ENCODE measurements at places on chromosomes 6 and 20. TPM values are rescaled to one million over a fixed set of nuclear protein-coding genes. Genes with fewer than 3 reads are reported as not detected.
A peak's percentile ranks its signal among the peaks of the same experiment; 100 is the strongest.

DNA sequence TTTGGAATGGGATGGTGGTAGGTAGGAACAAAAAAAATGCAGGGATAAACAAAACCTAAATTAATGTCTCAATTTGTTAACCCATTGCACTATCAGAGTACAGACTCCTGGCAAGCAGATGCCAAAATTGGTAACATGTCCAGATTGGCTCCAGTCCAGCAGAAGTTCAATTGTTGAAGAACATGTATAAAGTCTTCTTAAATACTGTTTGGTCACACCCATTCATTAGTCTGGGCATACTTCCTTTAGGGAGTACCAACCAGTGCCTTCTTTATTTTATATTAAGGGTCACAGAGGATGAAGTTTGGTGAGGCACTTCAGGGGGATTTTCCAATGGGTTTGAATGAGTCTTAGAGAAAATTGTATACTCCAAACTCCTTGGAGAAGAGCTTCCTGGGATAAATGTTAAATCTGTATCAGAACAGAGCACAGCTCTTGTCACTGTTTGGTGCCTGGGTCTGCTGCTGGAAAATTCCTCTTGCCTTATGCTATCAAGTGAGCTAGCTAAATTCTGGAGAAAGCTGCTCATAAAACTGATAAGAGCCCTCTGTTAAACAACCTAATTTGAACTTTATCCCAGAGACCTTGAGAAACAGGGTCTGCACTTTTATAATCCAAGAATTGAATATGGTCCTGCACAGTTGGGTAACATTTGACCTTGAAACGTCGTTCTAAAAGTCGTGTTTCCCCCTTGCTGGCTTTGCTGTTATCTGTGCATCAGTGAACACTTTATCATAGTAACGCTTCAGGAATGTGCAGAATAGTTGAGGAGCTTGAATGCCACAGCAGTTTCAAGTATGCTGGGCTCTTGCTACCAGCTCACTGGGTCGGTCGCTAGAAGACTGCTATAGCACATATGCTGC, 334.1 kb upstream of the CITED2 start:
- no peaks in the 10 kb centered on the region for H3K4me1 ChIP-seq
- H3K36me3 ChIP-seq = no peaks in the 10 kb centered on the region
- H3K27me3 ChIP-seq = peaks cover 10% of the 10 kb centered on the region
- no peak overlapping the region for H3K27ac ChIP-seq
- DNase-seq = no peak

GRCh38 chr6:169131390-169131789, 122.3 kb downstream of the THBS2 start:
- no peak overlapping the region for H3K27ac ChIP-seq
- no peaks in the 10 kb centered on the region for H3K4me1 ChIP-seq
- H3K4me3 ChIP-seq = no peak overlapping the region
- no peaks in the 10 kb centered on the region for H3K36me3 ChIP-seq
- H3K27me3 ChIP-seq = peaks cover 7% of the 10 kb centered on the region
- no peak for DNase-seq

- no peaks in the 10 kb centered on the region for H3K4me1 ChIP-seq
- DNase-seq = no peak
- no peak overlapping the region for H3K27ac ChIP-seq
- H3K4me3 ChIP-seq = no peak overlapping the region
Observed at GRCh38 chr20:61615806-61616205, 363.7 kb downstream of the CDH4 start.

- no peak for DNase-seq
- H3K27me3 ChIP-seq = no peaks in the 10 kb centered on the region
Observed at GRCh38 chr20:2865630-2866029, 7.7 kb upstream of the PTPRA start.

DNA sequence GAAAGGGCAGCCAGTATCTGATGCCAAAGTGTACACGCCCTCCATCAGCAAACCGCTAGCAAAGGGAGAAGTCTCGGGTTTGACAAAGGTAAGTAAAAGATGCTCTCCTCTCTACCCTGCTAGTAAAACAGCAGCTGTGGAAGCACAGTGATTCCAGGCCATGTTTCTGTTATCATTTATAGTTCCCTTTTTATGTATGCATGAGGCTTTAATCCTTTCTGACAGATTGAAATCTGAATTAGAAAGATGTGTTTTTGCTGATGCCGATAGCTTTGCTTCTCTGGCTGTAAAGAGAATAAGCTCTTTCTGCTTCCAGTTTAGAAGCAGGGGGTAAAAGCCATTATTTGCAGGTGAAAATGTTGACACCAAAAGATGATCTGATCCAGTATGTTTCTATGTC, 392.4 kb upstream of the SOX4 start:
- peaks cover 6% of the 10 kb centered on the region for H3K4me1 ChIP-seq
- DNase-seq = no peak
- H3K4me3 ChIP-seq = no peak overlapping the region
- H3K27ac ChIP-seq = no peak overlapping the region
- peaks cover 17% of the 10 kb centered on the region for H3K36me3 ChIP-seq

- H3K36me3 ChIP-seq = peaks cover 20% of the 10 kb centered on the region
- no peak for DNase-seq
- H3K27me3 ChIP-seq = no peaks in the 10 kb centered on the region
- peak overlapping the region; percentile 21 for H3K27ac ChIP-seq
Observed at GRCh38 chr6:42047790-42048405, 2.4 kb upstream of the TAF8 start.

Gene FRS3
- 4.7 TPM for total RNA-seq
